Fibroblast of lung (primary cell): ENCODE measurements at places on chromosomes 5 and 9. TPM values are rescaled to one million over a fixed set of nuclear protein-coding genes. Genes with fewer than 3 reads are reported as not detected.

Gene TLX3
- not detected in 2 replicates for total RNA-seq

Gene NSUN2
- total RNA-seq = 36.5 and 43.6 TPM in 2 replicates

Gene CLTA
- 238 and 302 TPM in 2 replicates for total RNA-seq

Gene FCN2
- total RNA-seq = not detected in 2 replicates

Gene FAXDC2
- 11.3 and 20.6 TPM in 2 replicates for total RNA-seq

Gene S1PR3
- total RNA-seq = 20.5 and 23.1 TPM in 2 replicates

Gene CXCL14
- total RNA-seq = 0.17 and 0.26 TPM in 2 replicates

Gene FREM1
- total RNA-seq = under 0.01 TPM in 2 replicates

Gene VLDLR
- total RNA-seq = 16.4 and 26.3 TPM in 2 replicates

Gene OR1J2
- 0.26 and 0.33 TPM in 2 replicates for total RNA-seq

Gene NUTM2G
- not detected in 2 replicates for total RNA-seq

Gene MAMDC2
- total RNA-seq = 5.4 and 23.0 TPM in 2 replicates

Gene PCDHB7
- 1.0 and 1.5 TPM in 2 replicates for total RNA-seq

Gene PCDHGC4
- 1.5 and 3.0 TPM in 2 replicates for total RNA-seq

Gene NR6A1
- 0.26 and 0.50 TPM in 2 replicates for total RNA-seq

Gene LHX6
- not detected in 2 replicates for total RNA-seq

Gene FPGS
- total RNA-seq = 58.6 and 77.0 TPM in 2 replicates

Gene UGCG
- 90.7 and 143 TPM in 2 replicates for total RNA-seq

Gene PCDHA4
- 0.51 and 1.2 TPM in 2 replicates for total RNA-seq

Gene SV2C
- total RNA-seq = not detected in 2 replicates

Gene JAKMIP2
- 0.51 and 1.3 TPM in 2 replicates for total RNA-seq

Gene PPP2R2B
- under 0.01 and 1.5 TPM in 2 replicates for total RNA-seq

Gene ELOVL7
- under 0.01 and 0.26 TPM in 2 replicates for total RNA-seq

Gene HSPB3
- total RNA-seq = 0.77 and 21.1 TPM in 2 replicates

Gene HARS2
- 26.2 and 30.1 TPM in 2 replicates for total RNA-seq

Gene POLK
- 33.4 and 44.9 TPM in 2 replicates for total RNA-seq

Gene CCNJL
- 0.26 TPM in 1 of 2 replicates, not detected in the other for total RNA-seq

Gene PCSK5
- total RNA-seq = 3.6 and 4.8 TPM in 2 replicates

Gene PIP5K1B
- under 0.01 TPM in 2 replicates for total RNA-seq

Gene LHX2
- not detected in 2 replicates for total RNA-seq

Gene GARIN3
- not detected in 2 replicates for total RNA-seq

Gene WDR31
- 3.1 and 4.0 TPM in 2 replicates for total RNA-seq

Gene KIF12
- total RNA-seq = not detected in 2 replicates

Gene SUSD3
- 2.8 and 4.6 TPM in 2 replicates for total RNA-seq

Gene DMGDH
- 7.7 and 7.9 TPM in 2 replicates for total RNA-seq

Gene GPR151
- total RNA-seq = not detected in 2 replicates

Gene ZDHHC11
- 2.5 and 2.6 TPM in 2 replicates for total RNA-seq

Gene ESM1
- 1.5 and 1.8 TPM in 2 replicates for total RNA-seq

Gene CCNI2
- total RNA-seq = under 0.01 TPM in 1 of 2 replicates, not detected in the other

Gene C9
- total RNA-seq = under 0.01 and 0.33 TPM in 2 replicates

Gene MEIKIN
- under 0.01 TPM in 1 of 2 replicates, not detected in the other for total RNA-seq

Gene TXNDC8
- total RNA-seq = not detected in 2 replicates

Gene EPB41L4B
- total RNA-seq = 1.5 and 2.8 TPM in 2 replicates

Gene SAXO1
- under 0.01 and 0.17 TPM in 2 replicates for total RNA-seq

Gene IL13
- total RNA-seq = not detected in 2 replicates

Gene PCDHGA3
- total RNA-seq = 1.5 and 2.8 TPM in 2 replicates

Gene FOXD4L5
- total RNA-seq = under 0.01 TPM in 2 replicates

Gene SNCAIP
- total RNA-seq = 4.1 and 5.1 TPM in 2 replicates

Gene GRM6
- not detected in 2 replicates for total RNA-seq

Gene GALNT12
- total RNA-seq = 18.2 and 27.2 TPM in 2 replicates

Gene PPP6C
- 11.6 and 12.7 TPM in 2 replicates for total RNA-seq

Gene SETX
- total RNA-seq = 78.1 and 78.3 TPM in 2 replicates

Gene GFI1B
- total RNA-seq = under 0.01 TPM in 1 of 2 replicates, not detected in the other

Gene SPATA31A1
- not detected in 2 replicates for total RNA-seq

Gene ASPN
- 10.4 and 10.5 TPM in 2 replicates for total RNA-seq
